ENCODE measurements at places on chromosomes 7 and 10.
A peak's percentile ranks its signal among the peaks of the same experiment; 100 is the strongest.

DNA sequence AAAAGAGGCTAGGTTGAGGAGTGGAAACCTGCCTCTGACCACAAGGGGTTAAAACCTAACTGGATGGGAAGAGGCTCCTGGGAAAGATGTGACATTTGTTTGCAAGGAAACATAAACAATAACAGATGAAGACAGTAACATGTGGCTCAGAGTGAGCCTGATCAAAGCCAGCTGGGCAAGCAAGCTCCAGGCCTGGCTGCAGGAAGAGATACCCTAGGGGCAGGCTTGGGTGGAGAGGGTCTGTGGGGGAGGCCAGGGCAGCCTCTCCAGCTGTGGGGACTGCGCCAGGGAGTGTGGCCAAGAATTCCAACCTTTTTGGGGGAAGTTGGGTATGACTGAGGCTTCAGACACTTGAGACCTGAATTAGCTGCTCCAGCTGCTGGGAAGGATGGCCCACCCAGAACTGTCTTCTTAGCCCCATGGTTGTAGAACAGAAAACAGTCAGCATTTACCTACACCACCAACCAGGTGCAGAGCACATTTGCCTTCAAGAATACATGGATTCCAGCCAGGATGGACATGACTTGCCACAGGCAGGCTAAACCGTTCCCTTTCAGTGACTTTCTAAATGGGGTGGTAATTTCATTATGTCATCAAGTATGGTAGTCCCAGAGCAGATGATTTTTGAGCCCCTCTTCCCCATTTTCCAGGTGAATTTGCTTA is 10.4 kb upstream of the FAM170B start:
- DNase-seq, result no peak

DNA sequence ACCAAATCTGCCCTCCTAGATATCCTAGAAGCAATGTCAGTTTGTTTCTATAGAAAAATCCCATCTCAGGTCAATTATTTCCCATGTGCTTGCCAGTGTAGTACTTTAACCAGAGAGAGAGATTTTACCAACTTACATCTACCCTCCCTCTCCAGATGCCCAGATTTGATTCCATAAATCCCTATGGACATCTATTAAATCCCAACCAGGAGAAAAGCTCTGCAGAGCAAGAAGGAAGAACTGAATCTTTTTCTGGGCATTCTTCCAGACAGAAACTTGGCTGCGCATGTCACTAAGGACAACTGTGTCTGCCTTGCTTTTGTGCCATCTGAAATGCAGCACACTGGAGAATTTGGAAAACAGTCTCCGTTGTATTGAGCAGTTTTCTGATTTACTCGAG is 597.6 kb downstream of the SORCS1 start:
- peak; percentile 28 for DNase-seq

- DNase-seq, result no peak
These were observed 494.4 kb upstream of the SEMA3D start for GRCh38 chr7:85681241-85681640.

- no peak for DNase-seq
These were observed 43.1 kb upstream of the EN2 start for GRCh38 chr7:155414547-155415492.

GRCh38 chr7:66443946-66444345 is 184.7 kb upstream of the KCTD7 start:
- no peak for DNase-seq

DNA sequence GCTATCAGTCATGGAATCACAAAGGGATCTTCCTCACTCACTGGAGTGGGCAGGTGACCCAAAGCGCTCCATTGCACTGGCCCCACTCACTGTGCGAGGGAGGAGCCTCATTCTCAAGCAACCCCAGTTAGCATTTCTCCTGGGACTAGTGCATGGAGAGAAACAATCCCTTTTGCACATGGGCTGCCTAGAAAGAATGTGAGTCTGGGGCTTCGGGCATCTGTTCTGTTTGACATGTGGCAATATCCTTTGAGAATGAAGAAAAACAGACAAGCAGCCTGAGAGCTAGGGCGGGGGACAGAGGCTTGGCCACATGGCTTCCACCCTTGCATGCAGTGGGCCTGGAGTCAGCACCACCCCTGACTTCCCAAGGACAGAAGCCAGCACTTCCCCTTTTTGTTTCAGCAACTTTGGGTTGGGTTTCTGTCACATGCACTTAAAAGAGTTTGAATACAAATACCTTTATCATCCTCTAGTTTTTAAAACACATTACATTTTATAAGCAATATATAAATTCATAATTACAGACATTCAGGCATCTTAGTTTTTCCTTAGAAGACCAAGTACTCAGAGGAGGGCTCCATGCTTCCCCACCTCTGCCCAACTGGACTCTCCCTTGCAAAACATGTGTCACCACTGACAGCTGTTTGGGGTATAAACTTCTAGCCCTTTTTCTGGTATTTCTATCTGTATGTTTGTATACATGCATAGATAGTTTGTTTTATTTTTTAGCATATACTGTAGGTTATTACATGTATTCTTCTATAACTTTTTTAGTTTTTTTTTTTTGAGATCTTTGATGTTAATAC is 73.8 kb downstream of the RBM20 start:
- no peak for DNase-seq

- no peak for DNase-seq
These were observed 72.3 kb downstream of the EBF3 start for GRCh38 chr10:129891806-129892205.

- DNase-seq, result no peak
These were observed 38.0 kb downstream of the CYTH3 start for GRCh38 chr7:6234384-6234783.

DNA sequence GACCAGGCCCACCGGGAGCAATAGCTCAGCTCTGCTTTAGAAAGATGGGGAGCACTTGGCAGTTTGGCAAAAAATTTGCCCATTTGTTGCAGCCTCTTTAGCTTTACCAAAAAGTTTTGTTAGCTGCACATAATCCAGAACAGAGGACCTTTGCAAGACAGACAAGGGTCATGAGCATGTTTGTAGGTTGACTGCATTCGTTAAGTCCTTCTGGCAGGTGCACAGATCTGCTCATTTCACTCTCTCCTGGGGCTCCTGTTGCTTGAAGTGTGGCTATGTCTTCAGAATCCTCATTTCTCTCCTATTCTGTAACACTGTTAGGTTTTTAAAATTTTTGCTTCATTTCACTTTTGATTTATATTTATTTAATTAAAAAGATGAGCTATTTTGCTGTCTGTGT is 96.8 kb downstream of the MYOF start:
- DNase-seq, result no peak

DNA sequence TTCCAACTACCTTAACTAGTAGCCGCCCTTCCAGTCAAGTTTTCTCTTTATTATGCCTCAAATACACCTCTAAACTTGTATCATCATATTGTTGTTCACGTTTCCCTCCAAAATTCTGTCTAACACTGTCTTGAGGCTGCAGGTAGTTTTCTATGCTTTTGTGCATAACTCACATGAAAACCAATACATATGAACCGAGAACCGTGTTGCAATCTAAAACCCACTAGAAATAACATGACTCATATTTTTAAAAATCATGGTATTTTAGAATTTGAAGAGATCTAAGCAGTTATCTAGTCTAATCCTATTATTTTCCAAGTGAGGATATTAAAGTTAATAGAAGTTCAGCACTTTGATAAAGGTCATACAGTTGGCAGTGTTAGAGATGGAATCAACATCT is 18.2 kb downstream of the LIPF start:
- no peak for DNase-seq
